Urothelium cell line (cell line): ENCODE measurements at places on chromosomes 1 and 21.

- DNase-seq, result peak; percentile 79
These were observed 612.0 kb downstream of the MATN1 start for GRCh38 chr1:30111431-30111830.

- no peak for DNase-seq
These were observed 39.7 kb upstream of the EXO1 start for GRCh38 chr1:241808265-241808664.

GRCh38 chr1:22176258-22176657 is 33.4 kb upstream of the WNT4 start:
- no peak for DNase-seq

- DNase-seq, result no peak
These were observed 44.9 kb upstream of the RAB3GAP2 start for GRCh38 chr1:220317161-220317560.

DNA sequence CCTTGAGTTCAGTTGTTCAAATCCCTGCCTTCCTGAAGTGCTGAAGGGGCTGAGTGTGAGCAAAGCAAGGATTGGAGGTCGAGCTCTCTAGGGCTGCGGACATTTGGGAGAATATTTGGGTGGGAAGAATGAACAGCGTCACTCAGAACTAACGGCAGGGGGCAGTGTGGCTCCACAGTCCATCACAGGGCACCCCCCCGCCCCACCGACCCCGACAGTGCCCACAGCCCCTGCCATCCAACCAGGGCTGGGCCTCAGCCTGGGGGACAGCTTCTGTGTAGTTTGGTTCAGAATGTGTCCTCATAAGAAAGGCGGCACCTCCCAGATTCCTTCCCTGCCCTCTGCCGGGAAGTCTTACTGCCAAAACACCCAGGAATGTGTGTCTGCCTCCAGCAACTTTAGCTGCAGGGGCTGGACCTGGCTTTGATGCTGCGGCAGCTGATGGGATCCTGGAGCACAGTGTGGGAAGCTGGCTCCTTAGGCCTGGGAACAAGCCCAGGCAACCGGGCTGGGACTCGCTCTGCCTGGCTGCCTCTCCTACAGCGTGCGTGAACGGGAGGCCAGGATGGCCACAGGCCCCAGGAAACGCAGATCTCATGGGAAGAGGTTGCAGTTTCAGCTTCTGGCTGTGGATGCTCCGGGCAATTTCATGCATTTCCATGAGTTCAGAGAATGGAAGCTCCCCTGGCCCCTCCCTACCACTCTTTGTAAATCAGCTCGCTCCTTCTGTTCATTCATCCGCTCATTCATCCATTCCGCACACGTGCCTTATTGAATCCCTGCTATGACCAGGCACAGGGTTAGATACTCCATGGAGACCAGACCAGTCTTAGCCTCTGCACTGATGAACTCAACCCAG is 104.9 kb upstream of the TMPRSS2 start:
- DNase-seq, result peak; percentile 27

GRCh38 chr1:78843111-78843510 is 163.4 kb downstream of the ADGRL4 start:
- no peak for DNase-seq

- no peak for DNase-seq
These were observed 55.9 kb downstream of the HHAT start for GRCh38 chr1:210384625-210385024.

DNA sequence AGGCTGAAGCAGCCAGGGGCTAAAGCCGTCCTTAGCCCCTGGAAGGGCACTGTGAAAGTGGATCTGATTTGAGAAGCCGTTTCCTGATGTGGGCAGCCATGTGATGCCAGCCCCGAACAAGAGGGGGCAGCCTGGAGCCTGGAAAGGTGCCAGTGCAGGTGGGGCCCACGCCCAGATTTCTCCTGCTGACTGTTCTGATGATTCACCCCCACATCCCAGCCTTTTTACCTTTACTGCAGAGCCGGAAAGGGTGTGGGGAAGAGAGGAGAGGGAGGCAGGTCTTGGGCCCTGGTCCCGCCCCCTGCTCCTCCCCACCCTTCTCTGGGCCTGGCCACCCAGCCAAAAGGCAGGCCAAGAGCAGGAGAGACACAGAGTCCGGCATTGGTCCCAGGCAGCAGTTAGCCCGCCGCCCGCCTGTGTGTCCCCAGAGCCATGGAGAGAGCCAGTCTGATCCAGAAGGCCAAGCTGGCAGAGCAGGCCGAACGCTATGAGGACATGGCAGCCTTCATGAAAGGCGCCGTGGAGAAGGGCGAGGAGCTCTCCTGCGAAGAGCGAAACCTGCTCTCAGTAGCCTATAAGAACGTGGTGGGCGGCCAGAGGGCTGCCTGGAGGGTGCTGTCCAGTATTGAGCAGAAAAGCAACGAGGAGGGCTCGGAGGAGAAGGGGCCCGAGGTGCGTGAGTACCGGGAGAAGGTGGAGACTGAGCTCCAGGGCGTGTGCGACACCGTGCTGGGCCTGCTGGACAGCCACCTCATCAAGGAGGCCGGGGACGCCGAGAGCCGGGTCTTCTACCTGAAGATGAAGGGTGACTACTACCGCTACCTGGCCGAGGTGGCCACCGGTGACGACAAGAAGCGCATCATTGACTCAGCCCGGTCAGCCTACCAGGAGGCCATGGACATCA is at the start of gene SFN:
SFN (plus strand) TSS at position 369 of the 904 bp plus-strand sequence; CDS start at position 433, 64 bp downstream.
- DNase-seq, result peak; percentile 93

DNA sequence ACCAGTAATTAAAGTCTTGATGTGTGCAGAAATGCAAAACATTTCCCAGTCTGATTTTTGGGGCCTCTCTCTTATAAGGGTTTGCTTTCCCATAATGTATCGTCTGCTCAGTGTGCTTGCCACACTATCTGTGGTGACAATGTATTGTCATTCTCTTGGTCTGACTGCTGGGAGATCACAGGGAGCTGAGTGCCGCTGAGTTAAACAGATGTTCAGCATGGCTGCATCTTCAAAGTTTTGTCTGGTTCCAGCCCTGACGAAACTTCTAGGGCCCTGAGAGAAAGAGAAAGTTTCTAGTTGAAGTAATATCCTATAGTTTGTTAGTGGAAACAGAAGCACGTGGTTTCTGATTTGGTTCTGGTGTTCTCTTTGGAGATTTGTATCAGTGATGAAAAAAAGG is 42.6 kb downstream of the DNM3 start:
- no peak for DNase-seq

- DNase-seq, result peak; percentile 17
These were observed 27.7 kb upstream of the SPOCD1 start for GRCh38 chr1:31843506-31843905.

DNA sequence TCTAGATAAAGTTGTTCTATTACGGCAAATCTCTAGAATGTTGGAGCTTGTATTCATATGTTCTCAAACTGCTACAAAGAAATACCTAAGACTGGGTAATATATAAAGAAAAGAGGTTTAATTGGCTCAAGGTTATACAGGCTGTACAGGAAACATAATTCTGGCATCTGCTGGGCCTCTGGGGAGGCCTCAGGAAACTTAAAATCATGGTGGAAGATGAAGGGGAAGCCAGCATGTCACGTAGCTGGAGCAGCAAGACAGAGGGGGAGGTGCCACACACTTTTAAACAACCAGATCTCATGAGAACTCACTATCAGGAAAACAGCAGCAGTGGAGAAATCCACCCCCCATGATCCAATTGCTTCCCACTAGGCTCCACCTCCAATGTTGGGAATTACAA is 390.4 kb upstream of the ADGRL4 start:
- DNase-seq, result no peak

- DNase-seq, result no peak
These were observed 96.3 kb upstream of the ST6GALNAC5 start for GRCh38 chr1:76770979-76771378.

DNA sequence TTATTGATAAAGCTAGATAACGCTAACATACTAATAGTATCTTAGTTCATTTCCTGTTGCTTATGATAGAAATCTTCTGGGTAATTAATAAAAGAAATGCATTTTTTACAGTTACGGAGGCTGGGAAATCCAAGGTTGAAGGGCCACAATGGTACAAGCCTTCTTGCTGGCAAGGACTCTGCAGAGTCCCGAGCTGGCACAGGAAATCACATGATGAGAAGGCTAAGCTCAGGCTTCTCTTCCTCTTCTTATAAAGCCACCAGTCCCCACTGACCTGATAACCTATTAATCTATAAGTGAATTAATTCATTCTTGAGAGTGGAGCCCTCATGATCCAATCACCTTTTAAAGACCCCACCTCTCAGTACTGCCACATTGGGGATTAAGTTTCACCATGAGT is 82.6 kb downstream of the GPR161 start:
- DNase-seq, result no peak

- no peak for DNase-seq
These were observed 42.7 kb downstream of the ITSN1 start for GRCh38 chr21:33684923-33685560.

DNA sequence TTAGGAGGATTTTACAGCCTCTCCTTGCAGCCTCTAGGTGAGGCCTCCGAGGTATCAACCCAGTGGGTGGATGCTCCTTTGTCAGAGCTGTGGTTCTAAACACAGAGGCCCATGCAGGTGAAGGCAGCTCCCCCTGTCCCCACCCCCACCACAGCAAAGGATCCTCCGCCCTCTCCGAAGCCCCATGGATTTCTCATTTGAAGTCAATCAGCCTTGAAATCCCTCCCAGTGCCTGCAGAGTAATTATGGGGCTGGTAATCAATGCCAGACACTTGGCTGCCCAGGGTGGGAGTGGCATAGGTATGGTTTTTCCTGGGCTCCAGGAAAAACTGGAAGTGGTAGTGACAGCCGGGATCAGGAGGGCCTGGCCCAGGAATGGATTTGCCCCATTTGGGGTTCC is 119.5 kb upstream of the CSF3R start:
- no peak for DNase-seq

DNA sequence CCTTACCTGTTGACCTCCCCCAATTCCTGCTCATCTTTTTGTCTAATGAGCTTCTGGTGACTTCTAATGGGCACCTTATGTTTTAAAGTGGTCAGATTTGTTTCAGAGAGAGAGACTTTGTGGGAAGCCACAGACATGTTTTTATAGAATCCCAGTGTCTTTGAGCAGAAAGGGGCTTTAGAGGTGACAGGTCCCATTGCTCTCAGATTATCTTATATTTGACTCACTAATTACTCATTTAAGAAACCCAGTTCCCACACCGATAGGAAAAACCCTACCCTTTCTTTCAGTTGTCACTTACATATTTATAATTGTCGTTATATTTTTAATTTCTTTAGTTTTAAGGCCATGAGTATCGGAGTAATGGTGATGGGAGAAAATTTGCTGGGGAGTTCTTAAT is 215.5 kb downstream of the CAMTA1 start:
- DNase-seq, result no peak

DNA sequence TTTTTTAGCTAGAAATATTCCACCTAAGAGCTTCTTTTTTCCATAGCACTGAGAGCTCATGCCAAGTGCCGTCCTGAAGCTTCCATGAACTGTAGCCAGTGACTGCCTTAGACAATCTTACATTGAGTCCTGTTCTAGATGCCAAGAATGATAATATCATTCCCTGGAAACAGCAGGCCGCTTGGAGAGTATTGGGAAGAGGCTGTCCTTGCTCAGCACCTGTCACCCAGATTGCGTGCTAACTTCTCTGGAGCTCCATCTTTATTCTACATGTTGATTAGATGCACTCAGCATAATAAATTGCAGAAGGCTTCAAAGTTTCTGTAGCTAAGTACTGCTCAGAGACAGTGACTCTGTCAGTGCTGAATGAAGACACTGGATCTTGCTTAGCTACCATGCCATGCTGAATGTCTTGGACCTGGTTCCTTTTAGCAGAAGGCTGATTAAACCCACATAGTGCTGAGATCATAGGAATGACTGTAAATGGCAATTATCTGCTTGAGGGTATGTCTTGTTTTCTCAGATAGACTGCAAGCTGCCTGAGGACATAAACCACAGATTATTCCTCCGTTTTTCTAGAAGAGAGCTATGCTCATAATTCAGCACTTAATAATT is 83.1 kb upstream of the IRF2BP2 start:
- DNase-seq, result no peak

- peak; percentile 37 for DNase-seq
These were observed 635.9 kb downstream of the MATN1 start for GRCh38 chr1:30087465-30087864.

DNA sequence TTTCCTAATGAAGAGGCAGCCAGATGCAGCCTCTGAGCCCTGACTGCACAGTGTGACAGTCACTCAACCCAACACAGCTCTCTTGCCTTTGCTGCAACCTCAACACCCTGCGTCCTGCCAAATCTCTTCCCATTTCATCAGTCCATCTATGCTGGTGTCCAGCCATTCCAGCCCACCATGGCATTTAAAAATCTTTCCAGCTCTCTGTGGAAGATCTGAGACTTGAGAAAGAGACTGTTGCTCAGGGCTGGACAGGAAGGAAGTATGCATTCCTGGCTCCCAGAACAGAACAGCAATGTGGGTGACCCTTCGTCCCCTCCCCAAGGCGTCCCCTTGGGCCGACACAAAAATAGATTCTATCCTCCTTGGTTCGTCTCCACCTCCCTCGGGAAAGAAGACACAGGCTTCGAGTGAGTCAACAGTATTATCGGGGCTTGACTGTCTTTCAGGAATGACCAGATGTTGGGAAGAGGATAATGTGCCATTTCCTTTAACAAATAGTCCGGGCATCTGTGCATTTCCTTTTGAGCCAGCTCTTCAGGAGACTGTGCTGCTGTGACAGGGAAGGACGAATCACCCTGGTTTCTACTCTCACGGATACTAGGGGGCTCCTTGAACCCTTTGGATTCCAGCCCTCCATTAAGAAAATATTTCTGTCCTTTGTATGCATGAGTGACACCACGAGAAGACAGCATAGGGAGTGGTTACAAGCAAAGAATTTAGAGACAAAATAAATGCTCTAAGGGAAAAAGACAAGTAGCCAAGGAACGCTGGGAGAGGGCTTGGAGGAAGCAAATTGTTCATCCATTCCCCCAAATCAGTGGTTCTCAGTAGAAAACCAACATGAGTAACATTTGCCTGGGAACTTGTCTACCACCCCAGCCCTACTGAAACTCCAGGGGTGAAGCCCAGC is 111.4 kb upstream of the CDC42BPA start:
- DNase-seq, result no peak

DNA sequence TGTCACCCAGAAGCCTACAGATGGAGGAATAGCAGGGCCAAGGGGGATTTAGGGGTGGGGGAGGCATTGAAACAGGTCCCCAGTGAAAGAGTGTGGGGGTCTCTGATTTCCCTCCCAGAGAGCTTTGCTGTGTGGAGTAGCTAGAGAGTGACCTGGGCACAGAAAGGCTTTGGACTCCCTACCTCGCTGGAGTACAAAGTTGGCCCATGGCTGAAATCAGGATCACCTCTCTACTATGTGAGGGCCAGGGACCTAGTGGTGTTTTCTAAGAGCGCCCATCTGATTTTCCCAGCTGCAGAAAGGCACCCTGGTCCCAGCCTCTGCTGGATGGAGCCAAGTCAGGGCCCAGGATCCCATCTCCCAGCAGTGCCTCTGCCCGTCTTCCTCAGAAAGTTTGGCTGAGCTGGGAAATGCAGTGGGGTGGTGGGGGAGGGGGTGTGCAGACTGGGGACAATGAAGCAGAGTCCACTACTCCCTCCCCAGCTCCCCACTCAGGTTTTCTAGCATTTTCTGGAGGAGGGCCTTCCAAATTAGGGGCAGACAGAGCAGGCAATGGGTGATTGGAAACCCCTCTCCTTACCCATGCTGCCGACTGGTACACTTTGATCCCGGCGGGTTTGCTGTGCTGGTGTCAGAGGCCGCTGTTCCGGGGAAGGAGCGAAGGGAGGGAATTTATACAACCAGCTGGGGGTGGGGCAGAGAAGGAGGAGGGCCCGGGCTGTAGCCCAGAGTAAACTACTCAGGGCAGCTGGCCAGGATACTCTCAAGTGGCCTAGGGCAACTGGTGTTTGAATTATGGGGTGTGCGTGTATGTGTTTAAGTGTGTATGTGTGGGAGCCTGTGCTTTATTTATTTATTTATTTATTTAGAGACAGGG is at the start of gene SELENBP1:
SELENBP1 (minus strand) TSS at position 648 of the 877 bp plus-strand sequence; CDS start at position 584, 64 bp downstream.
- DNase-seq, result no peak
